ENCODE measurements at places on chromosomes 2 and 18.

DNA sequence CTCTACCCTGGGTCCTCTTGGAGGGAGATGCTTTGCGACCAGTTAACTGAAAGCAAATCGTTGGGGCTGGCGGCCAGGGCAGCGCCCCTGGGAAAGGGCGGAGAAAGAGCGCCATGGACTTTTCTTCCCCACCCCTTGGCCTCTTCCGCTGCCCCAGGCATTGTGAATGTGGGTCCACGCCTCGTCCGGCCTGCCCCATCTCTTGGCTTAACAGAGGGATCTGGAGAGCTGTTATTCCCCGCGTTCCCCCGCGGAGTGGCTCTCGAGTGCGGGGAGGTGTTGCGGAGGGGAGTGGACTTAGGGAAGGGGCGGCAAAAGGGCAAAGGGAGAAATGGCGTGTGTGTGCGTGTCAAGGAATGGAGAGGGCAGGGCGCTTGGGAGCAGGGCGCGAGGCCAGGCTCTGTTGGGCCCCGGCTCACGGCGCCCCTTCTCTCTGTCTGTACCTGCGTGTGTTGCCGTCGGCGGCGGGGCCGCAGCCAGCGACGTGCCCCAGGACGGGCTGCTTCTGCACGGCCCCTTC lies 6.6 kb downstream of the EMX1 start:
- DNase-seq: no peak

- DNase-seq: no peak
Measured at GRCh38 chr18:9348079-9348671, 13.6 kb downstream of the TWSG1 start.

DNA sequence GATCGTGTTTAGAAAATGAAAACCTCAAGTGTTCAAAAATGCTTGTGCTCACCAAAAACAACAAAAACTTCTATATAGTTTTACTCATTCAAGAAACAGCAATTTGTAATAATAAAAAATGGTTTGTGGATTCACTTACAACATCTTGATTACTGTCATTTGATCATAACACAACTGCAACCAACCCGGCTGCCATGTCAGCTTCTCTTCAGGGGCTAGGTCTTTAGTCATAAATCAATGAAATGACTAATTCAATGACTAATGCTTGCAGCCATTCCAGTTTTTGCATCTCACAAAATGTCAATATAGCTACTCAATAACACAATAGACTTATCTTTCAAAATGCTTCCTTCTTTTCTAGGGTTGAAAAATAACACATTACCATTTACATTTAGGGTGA lies 128.0 kb downstream of the OLA1 start:
- no peak for DNase-seq

DNA sequence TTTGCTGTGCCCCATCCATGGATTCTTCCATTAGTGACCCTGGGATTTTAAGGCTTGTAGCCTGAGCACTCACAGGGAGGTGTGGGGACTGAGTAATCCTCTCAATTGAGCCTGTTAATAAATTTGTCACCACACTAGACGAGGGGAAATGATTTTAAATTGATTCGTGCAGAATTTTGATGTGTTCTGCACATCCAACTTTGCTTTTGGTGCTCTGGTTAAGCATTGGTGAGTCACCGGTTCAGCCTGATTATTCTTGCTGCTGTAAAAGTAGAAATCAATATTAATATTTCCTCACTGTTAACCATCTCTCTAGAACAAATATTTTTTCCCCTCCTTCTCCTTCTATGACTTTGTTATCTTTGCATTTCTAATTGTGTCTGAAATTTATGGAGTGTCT lies 482.0 kb downstream of the TSN start:
- DNase-seq: no peak

DNA sequence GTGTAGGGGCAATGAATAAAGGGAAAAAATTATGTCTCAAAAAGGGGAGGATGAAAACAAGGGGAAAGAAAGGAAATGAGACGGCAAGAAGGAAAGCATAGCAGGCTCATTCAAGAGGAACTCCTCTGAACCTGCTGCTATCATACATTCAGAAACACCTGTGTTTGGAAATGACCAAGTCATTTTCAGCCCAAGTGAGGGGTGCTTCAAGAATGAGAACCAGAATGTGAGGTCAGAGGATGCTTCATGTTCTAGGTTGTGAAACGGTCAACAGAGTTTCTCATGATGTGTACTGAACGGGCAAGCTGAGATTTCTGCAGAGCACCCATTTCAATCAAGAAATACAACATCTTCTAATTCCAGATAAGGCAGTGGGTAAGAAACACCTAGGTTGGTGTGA lies 1367.2 kb upstream of the CELF4 start:
- no peak for DNase-seq

DNA sequence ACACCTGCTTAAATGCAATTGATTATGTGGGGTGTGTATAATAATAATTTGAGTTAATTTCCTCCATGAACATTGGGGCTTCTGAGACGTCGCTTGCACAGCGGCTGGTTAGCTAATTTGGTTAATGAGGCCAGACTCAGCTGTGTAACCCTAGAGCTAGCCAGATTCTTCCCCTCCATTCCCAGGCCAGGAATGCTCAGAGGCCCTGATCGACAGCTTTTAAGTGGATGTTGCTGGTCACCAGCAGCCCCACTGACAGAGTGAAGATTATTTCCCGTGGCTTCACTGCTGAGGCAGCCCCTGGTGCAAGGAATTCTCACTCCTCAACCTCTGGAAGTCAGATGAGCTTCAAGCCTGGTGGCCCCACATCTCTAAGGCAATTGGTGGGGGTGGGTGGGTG lies 12.4 kb upstream of the EPAS1 start:
- no peak for DNase-seq

DNA sequence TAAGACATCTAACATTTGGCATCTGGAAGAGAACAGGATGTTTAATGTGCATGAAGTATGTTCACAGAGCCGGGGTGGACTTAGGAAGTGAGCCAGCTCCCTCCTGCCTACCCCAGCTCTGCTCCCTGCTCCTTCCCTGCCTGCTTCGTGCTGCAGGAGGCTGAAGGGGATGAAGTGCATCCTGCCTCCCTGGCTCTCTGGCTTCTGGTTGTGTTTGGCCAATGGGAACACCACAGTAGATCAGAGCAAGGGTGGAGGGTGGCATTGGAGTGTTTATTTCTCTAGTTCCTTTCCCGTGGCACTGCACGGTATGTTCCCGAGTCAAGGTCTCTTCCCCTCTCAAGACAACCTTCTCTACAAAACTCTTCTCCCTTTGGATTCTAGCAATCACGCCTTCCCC lies 379.9 kb downstream of the CLIP4 start:
- DNase-seq: no peak

DNA sequence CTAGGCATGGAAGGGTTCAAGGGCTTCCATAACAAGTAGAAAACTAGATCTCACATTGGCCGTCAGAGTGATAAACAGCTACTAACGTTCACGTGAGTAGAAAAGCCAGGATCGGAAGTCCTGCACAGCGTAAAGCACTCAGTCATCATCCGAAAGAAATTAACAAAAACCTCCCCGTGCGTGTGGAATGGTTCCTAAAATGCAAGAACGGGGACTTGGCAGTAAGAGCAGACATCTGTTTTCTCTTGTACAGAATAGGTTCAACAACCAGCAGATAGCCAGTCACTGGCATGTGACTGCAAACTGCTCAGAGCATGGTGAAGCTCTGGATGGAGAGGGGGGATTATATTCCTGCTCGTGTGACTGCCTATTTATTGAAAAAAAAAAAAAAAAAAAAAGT lies 106.9 kb upstream of the ITGB6 start:
- DNase-seq: no peak

GRCh38 chr2:217966423-217967070 lies 36.2 kb downstream of the TNS1 start:
- DNase-seq: no peak

GRCh38 chr2:138486363-138487198 lies 15.0 kb upstream of the SPOPL start:
- no peak for DNase-seq

GRCh38 chr18:63083020-63083531 lies 236.5 kb downstream of the BCL2 start:
- no peak for DNase-seq

- no peak for DNase-seq
Measured at GRCh38 chr2:86301009-86301408, 36.4 kb downstream of the REEP1 start.

- DNase-seq: no peak
Measured at GRCh38 chr2:231519975-231520555, 10.2 kb downstream of the NMUR1 start.

GRCh38 chr2:149924549-149925213 lies 337.1 kb upstream of the MMADHC start:
- DNase-seq: no peak

DNA sequence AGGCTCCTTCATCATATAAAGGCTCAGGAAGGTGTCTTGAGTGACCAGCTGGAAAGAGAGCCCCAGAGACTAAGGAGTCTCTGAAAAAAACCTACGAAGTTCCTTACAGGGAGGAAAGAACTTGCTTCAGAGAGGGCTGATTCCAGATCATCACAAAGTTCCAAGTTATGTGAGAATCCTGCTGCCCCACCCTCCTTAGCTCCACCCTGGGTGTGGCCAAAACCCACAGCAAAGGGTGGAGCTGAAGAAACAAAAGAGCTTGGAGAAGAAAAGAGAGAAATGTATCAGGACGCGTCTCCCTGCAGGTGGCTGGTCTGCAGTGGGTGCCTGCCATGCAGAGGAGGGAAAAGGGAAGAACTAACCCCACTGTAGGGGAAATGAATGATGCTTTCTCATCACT lies 32.8 kb upstream of the ZNF396 start:
- no peak for DNase-seq

- DNase-seq: no peak
Measured at GRCh38 chr2:174300114-174300513, 34.6 kb upstream of the SP9 start.

GRCh38 chr2:160925956-160926355 lies 234.3 kb upstream of the TANK start:
- DNase-seq: no peak

- DNase-seq: no peak
Measured at GRCh38 chr2:197073701-197074433, 147.4 kb upstream of the PGAP1 start.

GRCh38 chr2:236021499-236022057 lies 146.6 kb downstream of the GBX2 start:
- no peak for DNase-seq

- DNase-seq: no peak
Measured at GRCh38 chr2:162316590-162316989, 1.9 kb downstream of the IFIH1 start.

- no peak for DNase-seq
Measured at GRCh38 chr18:62844850-62845643, 129.7 kb downstream of the PHLPP1 start.

DNA sequence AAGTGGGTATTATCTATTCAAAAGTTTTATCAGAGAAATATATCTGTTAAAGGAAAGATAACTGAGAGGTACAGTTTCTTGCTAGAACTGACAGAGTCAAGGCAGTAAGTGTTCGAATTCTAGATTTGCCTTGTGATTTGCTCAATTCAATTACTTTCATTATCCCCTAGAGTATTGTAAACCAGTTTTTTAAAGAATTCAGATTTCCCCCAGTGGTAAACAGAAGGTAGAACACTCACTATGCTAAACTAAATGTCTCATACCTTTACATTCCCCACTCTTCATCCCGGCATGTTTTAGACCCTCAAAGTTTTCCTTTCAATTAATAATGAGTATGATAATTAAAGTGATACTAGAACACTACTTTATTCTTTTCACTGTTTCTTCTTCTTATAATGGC lies 28.6 kb downstream of the TTC21B start:
- no peak for DNase-seq

DNA sequence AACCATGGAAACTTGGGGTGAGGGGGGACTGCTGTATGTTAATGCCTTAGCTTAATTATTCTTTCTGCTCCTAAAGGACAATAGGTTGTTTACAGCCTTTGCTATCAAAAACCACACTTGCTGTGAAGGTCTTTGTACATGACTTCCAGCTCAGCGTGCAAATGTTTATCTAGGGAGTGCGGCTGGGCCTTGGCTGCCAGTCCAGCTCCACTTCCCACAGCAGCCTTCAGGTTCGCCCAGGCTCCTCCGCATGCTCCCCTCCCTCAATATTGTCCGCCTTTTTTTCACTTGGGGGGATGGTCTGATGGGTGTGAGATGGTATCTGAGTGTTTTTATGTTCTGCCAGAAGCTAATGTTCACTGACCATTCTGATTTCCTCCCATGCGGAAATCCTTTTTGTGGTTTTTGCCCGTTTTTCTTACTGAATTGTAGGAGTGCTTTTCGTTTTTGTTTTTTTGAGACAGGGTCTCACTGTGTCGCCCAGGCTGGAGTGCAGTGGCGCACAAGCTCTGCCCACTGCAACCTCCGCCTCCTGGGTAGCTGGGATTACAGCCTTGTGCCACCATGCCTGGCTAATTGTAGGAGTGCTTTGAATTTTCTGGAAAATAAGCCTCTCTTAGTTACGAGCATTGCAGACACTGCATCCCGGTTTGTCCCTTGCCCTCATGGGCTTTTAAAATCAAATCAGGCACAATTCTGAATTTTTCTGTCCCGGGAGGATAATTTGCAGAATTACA lies 28.8 kb downstream of the SH3BP4 start:
- no peak for DNase-seq

GRCh38 chr2:105329197-105329554 lies 359 bp downstream of the TGFBRAP1 start:
- no peak for DNase-seq

DNA sequence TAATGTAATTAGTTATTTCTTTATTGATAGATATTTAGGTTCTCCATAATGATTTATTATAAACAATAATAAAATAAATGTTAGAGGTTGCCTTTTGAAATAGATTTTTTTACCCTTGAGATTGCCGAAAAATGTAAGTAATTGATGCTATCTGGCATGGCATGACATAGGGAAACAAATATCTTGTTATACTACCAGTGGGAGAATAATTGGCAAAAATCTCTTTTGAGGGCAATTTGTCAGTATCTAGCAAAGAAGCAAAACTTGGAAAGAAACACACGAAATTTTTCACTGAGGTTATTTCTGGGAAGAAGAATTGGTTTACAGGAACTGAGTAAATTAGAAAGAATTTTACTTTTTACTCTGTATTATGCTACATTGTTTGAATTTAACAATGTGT lies 547.2 kb upstream of the SETBP1 start:
- no peak for DNase-seq

- no peak for DNase-seq
Measured at GRCh38 chr2:128594651-128594910, 275.9 kb upstream of the HS6ST1 start.

DNA sequence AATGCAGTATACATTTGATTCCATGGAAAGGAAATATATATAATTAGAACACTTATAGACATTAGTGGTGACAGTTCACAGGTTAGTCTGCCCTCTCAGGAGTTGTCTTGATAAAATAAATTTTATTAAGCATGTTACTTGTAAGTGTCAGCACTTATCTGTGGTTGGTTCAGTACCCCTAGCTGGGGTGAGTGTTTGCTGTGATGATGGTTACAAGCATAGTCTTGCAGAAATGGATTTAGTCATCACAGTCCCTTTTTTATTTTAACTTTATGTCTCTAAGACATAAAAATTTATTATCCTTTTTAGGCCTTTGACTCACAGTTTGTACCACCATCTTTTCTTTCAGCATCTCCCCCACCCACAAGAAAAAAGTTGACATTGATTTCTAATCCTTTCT lies 52.1 kb downstream of the NCK2 start:
- no peak for DNase-seq

GRCh38 chr2:175836361-175836760 lies 165.7 kb downstream of the LNPK start:
- no peak for DNase-seq
